ENCODE measurements at places on chromosomes 16 and 17.

GRCh38 chr16:66569131-66569530 lies 2.9 kb downstream of the CMTM1 start:
- DNase-seq: no peak

- peak; percentile 52 for DNase-seq
These were observed 10.1 kb upstream of the SPOP start for GRCh38 chr17:49687878-49688491.

- DNase-seq: peak; percentile 28
These were observed 3.0 kb upstream of the ABCC1 start for GRCh38 chr16:15946257-15947044.

DNA sequence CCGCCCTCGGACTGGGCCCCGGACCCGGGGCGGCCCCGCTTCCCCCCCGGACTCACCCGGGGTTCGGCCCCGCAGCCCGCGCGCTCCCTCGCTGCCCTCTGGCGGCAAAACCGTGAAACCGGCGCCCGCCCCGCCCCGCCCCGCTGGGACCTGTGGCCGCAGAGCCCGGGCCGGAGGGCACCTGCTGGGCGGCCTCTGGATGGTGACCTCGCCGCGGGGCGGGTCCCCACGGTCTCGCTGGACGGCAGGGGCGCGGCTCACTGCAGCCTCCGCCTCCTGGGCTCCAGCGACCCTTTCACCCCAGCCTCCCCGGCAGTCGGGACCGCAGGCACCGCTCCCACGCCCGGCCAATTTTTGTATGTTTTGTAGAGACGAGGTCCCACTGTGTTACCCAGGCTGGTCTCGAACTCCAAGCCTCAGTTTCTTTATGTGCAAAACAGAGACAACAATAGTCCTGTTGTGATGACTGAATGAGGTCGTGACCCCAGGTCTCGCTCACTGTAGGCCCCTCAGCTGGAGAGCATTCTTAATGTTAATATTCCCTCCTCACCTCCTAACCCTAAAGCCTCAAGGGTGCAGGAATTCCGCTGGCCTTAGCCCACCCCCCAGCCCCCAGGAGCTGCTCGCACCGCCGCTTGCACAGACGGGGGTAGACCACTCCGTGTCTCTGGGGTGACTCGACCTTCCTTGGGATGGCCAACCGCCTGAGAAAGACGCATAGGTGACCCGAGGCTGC lies 33.7 kb upstream of the RPH3AL start:
- peak; percentile 71 for DNase-seq

DNA sequence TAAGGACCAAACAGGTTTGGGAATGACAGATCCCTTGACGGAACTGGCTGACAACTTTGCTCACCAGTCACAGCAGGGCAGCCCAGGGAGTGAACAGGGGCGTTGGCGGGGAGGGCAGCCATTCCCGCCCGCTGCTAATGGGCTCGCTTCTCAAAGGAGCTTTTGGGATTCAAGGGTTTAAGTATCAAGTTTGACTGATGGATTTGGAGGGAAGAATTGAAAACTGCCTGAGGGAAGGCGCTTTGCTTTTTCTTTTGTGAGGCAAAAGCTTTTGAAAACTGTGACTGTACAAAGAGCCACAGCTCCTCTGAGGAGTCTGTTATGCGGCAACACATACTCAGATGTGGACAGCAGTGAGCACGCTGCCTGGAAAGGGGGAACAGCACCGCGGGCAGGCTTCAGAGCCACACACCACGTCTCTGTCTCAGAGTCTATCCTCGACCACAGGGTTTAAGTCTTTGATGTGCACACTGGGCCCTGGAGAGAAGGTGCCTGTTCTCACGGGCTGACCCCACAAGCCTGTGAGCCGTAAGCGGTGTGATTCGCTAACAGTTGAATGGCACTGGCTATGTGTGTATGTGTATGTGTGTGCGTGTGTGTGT lies 79.9 kb upstream of the HSBP1 start:
- no peak for DNase-seq

DNA sequence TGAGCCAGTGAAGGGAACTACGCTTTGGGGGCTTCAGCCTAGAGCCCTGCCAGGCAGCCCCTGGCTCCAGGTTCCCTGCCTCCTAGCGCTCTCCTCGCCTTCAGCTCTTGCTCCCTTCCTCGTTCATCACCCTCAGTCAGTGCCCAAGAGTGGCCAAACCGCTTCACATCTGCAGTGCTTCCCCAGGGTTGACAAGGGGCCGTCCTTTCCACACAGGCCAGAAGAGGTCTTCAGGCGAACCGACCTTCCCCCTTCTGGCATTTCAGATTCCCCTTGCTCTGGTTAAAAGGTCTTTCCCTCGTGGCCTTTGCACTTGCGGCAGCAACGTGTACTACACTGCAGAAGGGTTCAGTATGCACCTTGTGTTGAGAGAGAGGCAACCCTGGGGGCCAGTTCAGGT lies 4.1 kb downstream of the RASD1 start:
- DNase-seq: no peak

- no peak for DNase-seq
These were observed 2.0 kb downstream of the RAC3 start for GRCh38 chr17:82033359-82034085.

DNA sequence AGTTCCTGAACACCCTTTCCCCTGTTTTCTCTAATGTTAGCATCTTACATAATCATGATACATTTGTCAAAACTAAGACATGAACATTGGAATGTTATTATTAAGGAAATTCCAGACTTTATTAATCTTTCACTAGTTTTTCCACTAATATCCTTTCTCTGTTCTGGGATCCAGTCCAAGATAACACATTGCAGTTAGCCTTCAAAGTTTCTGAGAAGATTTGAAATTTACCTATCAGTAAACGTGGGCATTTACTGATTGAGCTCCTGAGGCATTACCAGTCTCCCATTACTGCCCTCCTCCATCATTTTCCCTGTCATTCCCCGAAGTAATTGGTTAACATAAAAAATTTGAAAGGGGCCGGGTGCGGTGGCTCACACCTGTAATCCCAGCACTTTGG lies 5.7 kb upstream of the CD300LG start:
- no peak for DNase-seq
